ENCODE measurements at places on chromosomes 16 and 17.

GRCh38 chr17:8631554-8631877 lies 991 bp upstream of the MYH10 start:
- DNase-seq, result no peak

DNA sequence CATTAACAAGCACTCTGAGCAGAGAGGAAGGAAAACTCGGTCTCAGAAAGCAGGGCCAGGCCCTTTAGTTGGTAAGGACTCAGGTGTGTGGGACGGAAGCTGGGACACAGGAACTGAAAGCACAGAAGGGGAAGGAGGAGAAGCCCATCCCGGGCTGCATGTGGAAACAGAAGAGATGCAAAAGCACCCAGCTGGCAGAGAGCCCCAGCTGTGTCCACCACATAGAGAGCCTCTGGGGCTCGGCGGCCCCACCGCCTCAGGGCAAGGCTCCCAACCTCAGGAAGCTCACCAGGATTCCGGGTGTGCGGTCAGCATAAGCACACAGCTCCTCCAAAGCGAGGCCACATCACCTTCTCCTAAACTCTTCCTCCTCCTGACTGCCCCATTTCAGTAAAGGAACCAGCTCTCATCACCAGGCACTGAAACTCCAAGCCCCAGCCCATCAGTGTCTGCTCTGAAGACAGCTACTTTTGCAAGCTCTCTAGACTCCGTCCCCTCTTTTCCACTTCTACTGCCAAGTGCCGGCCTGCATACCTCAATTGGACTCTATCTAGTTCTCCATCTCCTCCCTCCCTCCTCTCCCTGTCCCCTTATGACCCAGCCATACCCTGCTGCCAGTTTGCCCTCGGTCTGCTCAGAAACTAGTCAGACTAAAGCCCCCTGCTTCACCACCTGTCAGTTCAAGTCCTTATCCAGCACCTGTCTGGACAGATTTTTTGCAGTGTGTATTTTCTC lies 6.0 kb downstream of the ST3GAL2 start:
- no peak for DNase-seq

GRCh38 chr16:51556694-51557340 lies 405.7 kb upstream of the SALL1 start:
- peak; percentile 78 for DNase-seq

DNA sequence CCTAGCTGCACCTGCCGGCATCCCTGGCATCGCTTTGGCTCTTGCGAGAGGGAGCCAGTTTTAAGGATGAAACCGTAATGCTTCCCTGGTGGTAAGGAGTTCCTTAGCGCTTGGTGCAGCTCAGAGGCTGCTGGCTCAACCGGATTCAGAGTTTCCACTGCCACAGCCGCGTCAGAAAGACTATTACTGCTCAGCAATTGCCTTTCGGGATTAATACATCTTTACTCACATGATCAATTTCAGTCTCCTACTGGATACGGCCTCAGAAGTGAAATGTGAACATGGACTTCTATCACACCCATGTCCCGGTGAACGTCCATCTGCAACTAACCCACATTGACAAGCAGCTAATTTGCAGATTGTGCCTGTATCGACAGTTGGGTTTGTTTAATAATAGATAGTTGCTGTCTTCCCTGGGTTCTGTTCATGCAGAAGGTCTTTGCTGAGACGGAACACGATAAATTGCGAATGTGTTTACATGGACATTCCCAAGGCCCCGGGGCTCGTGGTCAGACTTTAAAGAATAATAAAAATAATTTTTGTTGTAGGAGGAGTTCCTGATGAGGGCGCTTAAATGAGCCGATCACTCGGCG lies 175.4 kb downstream of the ENGASE start:
- DNase-seq, result no peak

DNA sequence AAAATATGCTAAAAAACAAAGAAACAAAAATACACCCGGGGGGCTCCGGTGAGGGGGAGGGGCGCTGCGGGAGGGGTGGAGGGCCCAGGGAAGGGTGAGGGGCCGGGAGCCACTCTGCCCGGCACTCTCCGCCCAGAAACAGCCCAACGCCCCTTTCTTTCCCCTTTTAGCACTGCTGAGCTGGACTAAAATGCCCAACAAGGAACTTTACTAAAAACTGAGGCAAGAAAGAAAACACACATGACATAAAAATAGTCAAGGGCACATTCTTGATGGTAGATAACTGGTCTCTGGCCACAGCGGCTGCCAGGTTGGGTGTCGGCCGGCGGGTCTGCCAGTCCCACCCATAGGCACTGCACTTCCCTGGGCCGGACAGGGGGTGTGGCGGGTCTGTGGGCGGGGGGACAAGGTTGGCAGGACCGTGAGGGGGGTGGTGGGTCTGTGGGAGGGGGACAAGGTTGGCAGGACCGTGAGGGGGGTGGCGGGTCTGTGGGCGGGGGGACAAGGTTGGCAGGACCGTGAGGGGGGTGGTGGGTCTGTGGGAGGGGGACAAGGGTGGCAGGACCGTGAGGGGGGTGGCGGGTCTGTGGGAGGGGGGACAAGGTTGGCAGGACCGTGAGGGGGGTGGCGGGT lies 20.9 kb downstream of the METRNL start:
- DNase-seq, result no peak

DNA sequence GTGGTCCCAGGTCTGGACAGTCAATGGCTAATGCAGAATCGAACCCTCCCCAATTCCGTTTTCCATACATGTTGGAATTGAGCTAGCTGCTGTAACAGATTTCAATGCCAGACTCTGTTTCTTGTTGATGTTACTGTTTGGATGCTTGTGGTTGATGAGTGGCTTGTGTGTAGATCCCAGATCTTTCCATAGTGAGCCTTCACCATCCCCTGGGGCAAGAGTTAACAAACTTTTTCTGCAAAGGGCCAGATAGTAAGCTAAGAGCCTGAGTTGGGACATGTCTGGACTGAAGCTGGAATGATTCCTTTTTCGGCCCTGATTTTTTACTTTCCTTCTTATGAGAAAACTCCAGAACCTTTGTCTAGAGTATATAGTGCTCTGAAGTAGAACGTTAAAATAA lies 296.3 kb downstream of the CPPED1 start:
- DNase-seq, result no peak

GRCh38 chr16:2150418-2151187 lies 2.2 kb downstream of the RAB26 start:
- DNase-seq, result no peak

DNA sequence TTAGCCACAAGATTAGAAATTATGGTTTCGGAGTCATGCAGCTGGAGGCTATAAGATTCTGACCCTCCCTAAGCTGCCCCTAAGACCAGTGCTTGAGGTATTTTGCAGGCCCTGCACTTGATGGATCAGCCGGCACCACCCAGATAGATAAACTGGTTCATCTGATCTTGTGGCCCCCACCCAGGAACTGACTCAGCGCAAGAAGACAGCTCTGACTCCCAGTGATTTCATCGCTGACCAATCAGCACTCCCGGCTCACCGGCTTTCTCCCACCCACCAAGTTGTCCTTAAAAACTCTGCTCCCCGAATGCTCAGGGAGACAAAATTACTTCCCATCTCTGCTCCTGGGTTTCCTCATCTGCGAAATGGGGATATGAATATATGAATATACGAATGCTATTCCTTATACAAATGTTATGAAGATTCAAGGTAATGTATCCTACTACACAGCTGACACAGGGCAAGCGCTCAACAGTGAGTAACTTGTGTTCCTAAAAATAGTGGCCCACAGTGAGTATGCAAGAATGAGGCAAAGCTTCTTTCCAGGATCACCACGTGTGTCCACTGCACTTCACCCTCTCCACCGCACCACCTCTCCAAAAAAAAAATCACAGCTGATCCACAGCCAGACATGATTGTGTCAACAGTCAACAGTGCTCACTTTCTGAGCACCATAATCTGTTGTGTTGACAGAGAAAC lies 33.3 kb upstream of the C16orf82 start:
- DNase-seq, result no peak

- DNase-seq, result no peak
Observed at GRCh38 chr17:80396157-80397033, 18.6 kb upstream of the ENDOV start.

GRCh38 chr17:74126179-74126900 lies 77.1 kb upstream of the RPL38 start:
- no peak for DNase-seq

GRCh38 chr16:71923941-71924690 lies 28.8 kb downstream of the IST1 start:
- DNase-seq, result no peak

DNA sequence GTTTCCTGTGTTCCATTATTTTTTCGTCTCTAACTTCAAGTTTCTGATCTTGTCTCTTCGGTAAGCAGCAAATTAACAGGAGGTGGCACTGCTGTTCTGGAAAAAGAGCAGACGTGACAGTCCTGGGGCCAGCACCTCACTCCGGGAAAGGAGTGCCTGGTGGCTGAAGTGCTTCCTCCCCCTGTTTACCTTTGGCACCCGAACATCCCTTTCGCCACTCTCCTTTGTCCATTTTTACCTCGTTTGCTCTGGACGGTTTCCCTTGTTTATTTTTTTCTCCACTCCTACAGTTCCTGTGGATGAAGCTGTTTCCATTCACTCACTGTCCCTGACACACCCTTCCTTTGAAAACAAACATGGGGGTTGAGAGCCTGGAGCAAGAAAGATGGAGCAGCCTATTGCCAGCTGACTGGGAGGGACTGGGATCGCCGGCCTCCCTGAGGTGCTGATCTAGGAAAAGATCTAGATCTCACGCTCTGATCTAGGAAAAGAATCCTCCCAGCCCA lies 12.6 kb downstream of the SAP30BP start:
- DNase-seq, result no peak

- DNase-seq, result no peak
Observed at GRCh38 chr16:79098907-79099306, 501.6 kb downstream of the MAF start.

DNA sequence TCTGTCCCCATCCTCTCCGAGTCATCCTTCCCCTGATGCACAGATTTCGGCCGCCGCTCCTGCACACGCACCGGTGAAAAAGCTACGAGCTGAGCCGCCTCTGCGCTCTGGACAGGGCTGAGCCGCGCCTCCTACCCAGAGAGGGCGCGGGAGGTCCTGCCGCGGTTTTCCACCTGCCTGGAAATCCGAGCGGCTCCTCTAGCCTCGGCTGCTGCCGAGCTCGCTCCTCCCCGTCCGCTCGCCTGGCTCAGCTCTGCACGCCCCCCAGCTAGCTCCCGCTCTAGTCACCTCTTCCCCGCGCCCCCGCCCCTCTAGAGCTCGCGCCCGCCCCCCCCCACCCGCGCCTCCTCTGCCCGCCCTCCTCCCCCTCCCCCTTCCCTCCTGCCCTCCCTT lies 198 bp upstream of the SHISA9 start:
- no peak for DNase-seq

DNA sequence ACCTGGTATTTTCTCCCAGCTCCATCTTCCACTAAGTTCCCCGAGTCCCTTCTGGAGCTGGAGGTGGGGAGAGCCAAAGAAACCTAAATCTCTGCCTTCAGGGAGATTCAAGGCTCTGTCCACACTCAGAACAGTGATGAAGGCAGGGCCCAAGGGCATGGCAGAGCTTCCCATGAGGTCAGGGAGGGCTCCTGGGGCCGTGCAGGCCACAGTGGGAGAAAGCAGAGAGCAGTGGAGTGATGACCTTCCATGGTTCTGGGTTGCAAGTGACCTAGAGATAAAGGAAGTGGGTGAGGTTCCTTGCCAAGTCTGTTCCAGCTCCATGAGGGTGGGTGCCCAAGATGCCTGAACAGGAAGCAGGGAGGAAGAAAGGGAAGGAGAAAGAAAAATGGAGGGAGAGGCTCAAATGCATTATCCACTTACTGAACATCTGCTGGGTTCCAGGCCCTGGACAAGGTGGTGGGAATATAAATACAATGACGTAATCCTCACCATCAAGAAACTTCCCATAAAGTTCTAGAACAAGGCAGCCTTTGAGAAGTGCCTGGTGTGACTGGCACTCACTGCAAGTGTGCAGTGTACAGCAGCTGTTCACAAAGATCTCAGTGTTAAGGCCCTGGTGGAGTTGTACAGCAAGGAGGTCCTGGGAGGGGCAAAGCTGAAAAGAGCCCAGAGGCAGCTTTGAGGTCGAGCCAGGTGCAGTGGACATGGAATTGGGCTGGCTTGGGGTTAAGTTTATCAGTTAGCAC lies 13.3 kb downstream of the TBKBP1 start:
- no peak for DNase-seq

DNA sequence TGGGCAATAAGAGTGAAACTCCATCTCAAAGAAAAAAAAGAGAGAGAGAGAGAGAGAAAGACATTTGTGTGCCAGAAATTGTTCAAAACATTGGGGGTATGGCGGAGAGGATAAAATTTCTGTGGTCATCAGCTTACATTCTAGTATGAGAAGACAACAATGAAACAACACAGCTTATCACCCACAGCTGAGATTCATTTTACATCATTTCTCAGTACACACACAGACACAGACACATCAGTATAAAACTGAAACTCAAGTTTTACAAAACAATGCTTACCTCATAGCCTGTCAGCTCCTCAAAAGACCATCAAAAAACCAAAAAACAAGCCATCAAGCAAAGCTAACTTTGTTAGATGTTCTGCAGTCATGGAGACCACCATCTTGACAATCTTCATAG lies 31.4 kb upstream of the CNEP1R1 start:
- DNase-seq, result no peak

DNA sequence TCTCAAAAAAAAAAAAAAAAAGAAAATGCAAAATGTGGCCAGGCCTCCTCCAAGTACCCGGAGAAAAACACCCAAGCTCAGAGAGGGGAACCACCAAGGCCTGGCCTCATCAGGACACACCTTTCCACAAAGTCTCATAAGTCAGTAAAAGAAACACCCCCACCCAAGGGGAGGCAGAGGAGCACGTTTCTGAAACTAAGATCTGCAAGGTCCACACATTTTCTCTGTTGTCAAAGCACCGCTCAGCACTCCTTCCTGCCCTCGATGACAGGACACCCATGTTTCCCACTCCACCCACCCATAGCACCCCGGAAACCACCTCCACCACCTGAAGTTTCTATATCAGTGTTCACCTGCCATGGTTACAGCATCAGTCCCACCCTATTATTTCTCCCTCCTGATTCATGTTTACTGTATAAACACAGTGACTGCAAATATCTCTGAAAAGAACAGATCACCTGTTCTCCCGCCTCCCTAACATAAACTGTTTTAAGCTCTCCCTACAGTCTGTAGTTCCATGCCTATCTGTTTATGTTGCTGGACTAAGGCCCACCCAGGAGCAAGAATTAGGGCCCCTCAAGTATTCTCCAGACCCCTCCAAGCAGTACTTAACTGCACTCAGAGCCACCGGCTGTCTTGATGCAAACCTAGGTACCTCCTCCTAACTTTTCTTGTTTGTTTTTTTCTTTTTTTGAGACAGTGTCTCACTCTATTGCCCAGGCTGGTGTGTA lies 2.0 kb downstream of the CORO7 start:
- no peak for DNase-seq

- no peak for DNase-seq
Observed at GRCh38 chr17:82108038-82108437, 10.0 kb upstream of the FASN start.

GRCh38 chr16:35146031-35146710 lies 1686.8 kb downstream of the TP53TG3F start:
- no peak for DNase-seq

- DNase-seq, result no peak
Observed at GRCh38 chr17:80382956-80383355, 32.0 kb upstream of the ENDOV start.

Measured in smooth muscle cell of the brain vasculature (primary cell).